ENCODE measurements at places on chromosomes 11 and 22.

GRCh38 chr11:57476047-57476756, 15.9 kb downstream of the RTN4RL2 start:
- peak; percentile 72 for DNase-seq

DNA sequence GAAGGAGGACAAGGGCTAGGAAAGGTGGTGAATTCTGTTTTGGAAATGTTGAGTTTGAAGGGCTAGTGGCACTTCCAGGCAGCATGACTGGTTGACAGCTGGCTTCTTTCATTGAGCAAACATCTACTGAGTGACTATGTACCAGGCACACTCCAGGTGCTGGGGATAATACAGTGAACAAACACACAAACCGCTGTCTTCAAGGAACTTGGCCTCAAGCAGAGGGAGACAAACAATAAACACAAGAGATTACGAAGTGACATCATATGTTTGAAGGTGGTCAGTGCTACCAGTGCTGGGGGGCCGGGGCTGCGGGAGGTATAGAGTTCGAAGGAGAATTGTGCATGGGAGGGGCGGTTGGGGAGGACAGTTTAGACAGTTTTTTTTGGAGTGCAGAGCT, 197.0 kb upstream of the SORL1-AS1 start:
- DNase-seq, result no peak

GRCh38 chr11:82895437-82896091, 4.7 kb downstream of the PRCP start:
- no peak for DNase-seq

GRCh38 chr11:37451903-37452302, 853.9 kb upstream of the RAG2 start:
- DNase-seq, result no peak

DNA sequence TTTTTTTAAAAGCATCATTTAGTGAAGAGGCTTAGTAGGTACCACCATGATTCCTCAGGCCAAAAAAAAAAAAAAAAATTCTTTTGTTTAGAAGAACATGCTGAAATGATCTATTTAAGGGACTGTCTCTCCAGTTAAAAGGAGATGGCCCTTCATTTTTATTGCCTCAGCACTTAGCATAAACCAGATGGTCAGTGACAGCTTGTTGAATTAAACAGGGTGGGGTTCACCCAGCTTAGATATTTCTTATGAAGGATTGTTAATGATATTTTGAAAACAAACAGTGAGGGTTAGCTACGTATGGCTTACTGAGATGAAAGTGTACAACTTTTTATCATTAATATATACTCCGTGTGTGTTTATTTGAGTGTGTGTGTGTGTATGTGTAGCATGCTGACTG, 203.7 kb downstream of the FAM181B start:
- no peak for DNase-seq

GRCh38 chr11:75268626-75269366, 28.2 kb downstream of the TPBGL start:
- no peak for DNase-seq

DNA sequence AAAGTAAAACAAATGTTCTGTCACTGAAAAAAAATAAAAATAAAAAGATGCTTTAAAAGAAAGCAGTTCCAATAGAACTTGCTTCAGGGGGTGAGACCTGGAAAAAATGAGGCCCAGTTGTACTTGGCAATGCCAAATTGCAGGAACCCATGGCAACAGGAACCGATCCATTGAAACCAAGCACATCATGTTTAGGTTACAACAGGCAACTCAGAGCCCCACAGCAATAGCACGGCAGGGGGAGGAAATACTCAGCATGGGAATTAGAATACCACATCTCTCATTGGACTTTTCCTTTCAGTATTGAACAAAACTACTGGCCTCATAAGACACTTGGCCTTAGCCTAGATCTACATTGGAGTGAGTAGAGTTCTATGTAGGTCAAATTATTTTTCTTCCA, 84.3 kb downstream of the MSANTD4 start:
- no peak for DNase-seq

DNA sequence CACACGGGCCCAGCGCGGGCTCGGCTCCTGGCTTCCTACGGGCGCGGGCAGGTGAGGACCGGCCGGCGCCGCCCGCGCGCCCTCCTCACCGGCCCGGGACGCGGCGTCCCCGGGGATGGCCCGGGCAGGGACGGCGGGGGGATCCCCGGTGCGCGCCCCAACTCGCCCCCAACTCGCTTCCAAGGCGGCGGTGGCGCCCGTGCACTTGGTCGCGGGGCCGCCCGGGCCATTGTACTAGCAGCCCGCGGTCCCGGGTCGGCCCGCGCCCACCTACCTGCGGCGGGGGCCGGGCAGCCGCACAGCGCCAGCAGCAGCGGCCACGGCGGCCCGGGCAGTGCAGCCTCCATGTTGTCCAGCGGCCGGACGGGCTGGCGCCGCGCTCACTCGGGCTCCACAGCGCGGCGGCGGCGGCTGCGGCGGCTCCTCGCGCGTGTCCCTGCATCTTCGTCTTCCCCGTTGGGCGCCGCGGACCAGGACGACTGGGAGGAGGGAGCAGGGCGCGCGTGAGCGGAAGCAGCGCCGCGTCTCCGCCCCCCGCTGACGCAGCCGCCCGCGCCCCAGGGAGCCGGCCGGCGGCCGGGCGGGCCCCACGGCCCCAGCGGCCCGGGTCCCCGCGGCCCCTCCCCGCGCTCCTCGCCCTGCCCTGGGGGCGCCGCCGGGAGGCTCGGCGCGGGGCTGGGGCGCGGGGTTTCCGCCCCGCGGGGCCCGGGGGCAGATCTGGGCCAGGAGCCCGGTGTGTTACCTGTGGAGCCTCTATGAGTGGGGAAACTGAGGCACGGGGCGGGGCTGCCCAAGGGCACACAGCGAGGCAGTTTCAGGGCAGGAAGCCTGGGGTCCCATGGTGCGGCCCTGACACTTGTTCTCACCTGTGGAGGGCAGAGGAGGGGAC, 159.3 kb upstream of the GRK3 start:
- DNase-seq, result no peak

GRCh38 chr11:85886089-85887056, 31.2 kb downstream of the CCDC83 start:
- no peak for DNase-seq

- no peak for DNase-seq
These were observed 75.4 kb upstream of the FSHB start for GRCh38 chr11:30155428-30155827.

DNA sequence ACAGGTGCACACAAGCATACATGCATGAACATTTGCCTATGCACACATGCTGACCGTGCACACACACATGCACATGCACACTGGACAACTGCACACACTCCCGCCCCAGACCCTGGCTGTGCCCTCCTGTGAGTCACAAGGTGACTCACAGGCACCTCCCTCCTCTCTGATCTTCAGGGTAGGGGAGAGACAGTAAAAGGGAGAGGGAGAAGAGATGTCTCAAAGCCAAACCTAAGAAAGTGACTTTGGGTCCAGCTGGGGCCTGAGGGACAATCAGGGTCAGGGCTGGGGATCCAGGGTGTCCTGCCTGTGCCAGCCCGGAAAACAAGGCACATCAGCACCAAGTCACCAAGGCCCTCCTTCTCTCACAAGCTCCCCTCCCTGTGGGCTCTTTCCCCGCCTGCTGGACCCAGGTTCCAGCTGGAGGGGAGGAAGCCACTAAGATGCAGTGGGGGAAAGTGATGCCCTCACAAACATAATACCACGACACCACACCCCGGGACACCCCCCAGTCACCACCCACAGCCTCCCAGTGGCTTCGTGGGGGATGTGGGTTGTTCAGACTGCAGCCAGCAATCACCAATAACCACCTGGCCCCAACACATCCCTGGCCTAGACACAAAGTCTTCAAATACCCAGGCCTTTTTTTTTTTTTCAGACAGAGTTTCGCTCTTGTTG, 39.3 kb downstream of the PDGFB start:
- no peak for DNase-seq

- no peak for DNase-seq
These were observed 19.2 kb upstream of the OOSP4B start for GRCh38 chr11:59997800-59998199.

DNA sequence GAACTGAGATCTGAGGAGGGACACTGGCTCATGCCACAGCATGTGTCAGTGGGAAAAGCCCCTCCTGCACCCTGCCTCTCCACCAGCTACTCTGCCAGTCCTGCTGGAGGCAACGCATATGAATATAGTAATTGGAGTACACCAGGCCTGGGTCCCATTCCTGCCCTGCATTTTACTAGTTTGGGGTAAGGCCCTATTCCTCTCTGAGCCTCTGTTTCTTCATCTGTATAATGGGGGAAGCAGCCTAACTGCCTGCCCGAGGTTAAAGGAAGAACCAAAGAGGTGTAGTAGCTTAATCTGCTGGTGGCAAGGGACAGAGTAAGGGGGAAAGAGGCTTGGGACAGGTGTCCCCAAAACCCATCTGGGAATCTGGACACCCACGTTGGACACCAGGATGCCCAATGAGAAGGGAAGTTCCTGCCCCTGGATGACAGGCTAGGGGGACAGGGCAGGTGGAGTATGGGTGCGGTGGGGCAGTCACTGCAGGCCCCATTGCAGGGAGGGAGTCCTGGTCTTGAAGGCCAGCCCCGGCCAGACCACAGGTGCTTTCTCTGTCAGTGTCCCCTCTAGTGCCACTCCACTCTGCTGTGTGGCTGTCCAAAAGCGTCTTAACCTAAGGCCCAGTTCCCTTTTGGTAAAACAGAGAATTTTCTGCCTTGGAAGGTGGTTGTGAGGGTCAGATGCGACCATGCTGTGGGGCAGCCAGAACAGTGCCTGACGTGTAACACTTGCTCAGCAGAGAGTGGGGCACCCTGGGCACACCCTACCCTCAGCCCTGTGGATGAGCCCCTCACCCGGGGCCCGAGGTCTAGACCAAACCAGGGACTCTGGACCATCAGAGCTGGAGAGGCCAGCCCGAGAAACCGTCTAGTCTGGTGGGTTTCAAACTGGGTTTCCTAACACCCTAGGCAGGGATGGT, 11.5 kb downstream of the TSKU start:
- no peak for DNase-seq

DNA sequence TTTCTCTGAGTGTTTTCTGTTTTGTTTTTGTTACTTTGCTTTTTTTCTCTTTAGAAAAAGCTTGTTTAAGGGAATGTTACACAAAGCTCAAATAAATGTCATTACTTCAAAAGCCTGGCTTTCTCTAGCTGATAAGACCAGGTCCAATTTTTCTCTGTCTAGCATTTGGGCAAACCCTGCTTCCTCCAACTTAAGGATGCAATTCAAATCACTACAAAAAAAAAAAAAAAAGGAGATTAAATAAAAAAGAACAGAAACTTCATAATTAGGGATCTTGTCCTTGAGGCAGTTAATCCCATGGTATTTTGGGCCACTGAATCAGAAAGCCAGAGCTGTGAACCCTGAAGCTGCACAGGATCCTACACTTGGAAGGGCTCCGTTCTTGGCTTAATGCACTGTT, 480.8 kb upstream of the KIRREL3 start:
- DNase-seq, result no peak

DNA sequence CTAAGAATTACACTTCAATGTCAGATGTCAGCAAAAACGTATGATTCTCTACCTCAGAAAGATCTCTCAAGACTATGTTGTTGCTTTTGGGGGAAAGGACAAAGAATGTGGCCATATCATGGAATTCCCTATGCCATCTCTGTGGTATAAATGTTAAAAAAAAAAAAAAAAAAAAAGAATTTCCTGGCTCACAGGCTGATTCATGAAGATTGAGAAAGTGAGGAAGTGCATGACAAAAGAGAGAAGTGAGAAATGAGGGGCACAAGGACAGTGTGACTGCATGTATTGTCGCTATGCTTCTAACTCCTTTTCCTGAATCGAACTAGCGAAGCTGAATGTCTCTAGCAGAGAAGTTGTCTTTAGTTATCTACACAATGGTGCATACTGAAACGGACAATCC, 80.6 kb upstream of the CARD18 start:
- no peak for DNase-seq

DNA sequence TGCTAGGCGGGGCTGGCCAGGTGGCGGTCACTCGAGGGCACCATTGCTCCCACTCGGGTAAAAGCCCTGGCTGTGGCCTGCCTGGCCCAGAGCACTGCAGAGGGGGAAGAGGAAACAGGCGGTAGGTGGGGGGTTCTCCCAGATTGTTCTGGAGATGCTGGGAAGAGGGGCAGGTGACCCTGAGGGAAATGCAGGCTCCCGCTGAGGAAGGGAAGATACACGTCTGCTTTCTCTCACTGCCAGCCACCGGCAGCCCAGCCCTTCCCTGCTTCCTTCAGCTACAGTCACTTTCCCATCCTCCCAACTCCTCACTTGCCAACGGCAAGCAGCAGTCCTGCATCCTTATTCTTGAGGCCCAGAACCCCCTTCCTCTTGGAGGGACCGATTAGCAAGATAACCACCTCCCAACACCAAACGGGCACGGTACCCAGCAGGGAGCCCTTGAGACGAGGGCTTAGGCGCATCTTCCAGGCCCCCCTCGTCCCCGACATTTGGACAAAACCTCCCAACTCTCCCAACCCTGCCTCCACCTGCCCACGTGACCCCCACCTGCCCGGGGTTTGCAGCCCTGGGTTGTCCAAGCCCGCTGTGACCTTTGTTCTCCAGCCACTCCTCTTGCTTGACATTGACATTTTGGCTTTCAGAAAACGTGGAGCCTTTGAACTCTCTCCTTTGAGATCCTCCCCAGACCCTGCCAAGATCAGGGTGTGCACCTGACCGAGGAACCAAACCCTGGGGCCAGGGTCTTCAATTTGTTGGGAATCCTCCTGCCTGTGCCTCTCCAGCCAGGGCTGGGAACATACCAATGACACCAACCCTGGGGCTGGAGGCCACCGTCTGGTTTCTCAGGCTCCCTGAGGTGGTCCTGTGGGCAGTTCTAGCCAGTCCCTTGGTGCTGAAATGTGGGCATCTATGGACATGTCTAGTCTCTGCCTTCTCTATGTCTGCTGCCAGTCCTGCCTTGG, 48.8 kb upstream of the TTLL12 start:
- no peak for DNase-seq

DNA sequence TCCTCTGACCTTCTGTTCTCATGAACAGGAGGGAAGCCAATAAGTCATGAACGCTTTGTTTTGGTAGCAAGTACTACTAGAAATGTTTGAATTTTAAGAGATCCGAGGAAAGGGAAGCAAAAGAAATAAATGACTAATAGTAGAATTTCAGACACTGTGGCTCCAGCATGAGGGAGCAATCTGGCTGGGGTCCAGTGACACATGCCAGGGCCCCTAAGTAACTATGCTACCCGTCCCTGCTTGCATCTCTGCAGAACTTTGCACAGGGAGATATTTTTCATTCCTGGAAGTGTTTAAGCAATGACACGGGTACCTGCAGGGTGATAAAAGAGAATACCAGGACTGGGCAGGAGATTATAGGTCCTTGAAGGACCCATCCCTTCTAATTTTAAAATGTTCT, 7.3 kb upstream of the ADAMTS8 start:
- no peak for DNase-seq

DNA sequence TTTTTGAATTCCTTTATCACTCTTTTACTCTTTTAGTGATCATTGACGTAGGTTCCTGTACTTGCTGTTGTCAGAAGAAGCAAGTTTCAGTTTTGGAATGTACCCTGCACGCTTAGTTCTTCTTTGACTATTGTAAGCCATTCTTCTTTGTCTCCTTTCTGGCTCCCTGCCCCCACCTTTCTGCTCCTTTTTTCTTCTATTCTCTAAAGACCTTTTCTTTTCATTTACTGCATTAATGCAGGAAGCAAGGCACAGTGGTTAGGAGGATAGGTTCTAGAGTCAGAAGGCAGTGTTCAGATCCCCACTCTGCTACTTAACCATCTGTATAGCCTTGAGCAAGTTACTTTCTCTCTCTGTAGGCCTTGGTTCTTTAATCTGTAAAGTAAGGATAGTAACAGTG, 33.7 kb upstream of the RAG2 start:
- DNase-seq, result no peak

GRCh38 chr22:36017651-36018091, 11.0 kb downstream of the RBFOX2 start:
- no peak for DNase-seq

- DNase-seq, result no peak
These were observed 9.2 kb downstream of the CCDC34 start for GRCh38 chr11:27353593-27354358.

- peak; percentile 68 for DNase-seq
These were observed 18.7 kb downstream of the IGF2 start for GRCh38 chr11:2120359-2121100.
